ENCODE measurements at places on chromosomes 4 and X.

DNA sequence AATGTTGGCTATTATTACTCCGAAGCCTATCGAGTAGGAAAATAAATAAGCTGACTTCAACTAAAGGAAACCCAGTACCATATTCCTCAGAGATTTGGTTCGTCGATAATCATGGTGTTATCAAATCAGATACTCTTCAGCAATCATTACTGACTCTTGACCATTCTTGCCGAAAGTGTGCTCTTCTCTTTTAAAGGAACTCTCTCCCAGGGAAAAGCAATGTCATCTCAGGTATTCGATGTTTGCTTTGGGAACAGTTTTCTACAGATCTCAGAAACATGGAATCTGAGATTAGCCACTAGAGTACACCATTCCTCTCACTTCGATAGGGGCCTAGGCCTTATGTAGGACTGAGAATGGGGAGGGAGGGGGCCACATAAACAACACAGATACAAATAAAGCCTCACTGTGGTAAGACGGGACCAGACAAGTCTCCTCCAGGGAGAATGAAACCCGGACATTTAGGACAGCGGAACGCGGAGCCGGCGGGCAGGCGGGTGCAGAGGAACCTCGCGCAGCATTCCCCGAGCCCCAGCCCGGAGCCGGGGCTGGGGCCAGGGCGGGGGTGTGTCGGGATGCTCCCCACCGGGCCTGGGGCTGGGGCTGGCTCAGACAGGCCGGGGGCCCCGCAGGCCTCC lies 581 bp downstream of the DNAJB14 start:
- no peak for DNase-seq

DNA sequence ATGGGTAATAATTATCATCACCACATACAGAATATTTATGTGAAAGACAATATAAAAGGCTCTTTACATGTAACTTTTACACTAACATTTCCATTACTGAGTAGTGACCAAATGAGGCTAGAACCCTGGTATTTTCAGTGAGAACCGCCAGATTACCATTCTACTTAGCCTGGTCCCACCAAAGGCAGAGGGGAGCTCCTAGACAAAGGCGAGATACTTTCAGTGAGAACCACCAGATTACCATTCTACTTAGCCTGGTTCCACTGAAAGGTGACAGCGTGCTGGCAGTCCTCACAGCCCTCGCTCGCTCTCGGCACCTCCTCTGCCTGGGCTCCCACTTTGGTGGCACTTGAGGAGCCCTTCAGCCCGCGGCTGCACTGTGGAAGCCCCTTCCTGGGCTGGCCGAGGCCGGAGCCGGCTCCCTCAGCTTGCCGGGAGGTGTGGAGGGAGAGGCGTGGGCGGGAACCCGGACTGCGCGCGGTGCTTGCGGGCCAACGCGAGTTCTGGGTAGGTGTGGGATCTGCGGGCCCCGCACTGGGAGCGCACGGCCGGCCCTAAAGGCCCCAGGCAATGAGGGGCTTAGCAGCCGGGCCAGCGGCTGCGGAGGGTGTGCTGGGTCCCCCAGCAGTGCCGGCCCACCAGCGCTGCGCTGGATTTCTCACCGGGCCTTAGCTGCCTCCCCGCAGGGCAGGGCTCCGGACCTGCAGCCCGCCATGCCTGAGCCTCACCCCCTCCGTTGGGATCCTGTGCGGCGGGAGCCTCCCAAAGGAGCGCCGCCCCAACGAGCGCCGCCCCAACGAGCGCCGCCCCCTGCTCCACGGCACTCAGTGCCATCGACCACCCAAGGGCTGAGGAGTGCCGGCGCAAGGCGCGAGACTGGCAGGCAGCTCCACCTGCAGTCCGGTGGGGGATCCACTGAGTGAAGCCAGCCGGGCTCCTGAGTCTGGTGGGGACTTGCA lies 1276.1 kb downstream of the PCDH7 start:
- no peak for DNase-seq

GRCh38 chrX:118493653-118494297 lies 1.8 kb upstream of the DOCK11 start:
- no peak for DNase-seq

DNA sequence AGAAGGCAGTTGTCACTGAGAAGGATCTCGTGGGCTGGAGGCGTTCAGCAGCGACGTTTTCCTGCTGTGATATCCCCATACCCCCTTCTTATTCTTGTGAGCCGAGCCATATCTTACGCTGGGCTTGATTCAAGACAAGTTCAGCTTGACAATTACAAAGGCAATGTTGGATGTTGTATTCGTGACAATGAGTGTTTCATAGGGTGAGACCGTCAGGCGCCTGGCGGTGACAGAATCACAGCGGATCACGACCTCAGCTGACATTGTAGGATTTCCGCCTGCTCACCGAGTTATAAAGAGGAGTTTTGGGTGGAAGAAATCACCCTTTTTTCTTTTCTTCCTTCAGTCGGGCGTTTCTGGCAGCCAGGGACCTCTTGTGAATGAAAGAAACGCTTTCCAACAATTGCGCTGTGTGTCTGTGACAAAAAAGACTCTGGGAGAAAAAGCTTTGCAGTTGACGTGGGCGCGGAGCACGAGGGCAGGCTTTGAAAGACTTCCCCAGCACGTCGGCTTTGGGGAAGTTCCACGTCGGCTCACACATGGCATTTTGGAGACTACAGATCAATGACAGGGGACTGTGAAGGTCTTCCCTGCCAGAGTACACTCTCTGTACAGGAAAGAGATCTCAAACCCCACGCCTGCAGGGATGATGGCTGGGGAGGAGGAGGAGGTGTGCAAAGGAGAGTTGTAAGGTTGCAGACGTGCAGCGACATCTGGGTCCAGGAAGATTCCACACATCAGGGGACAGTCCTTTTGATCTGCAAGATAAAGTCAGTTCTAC lies 135.4 kb downstream of the CRLF2 start:
- no peak for DNase-seq

DNA sequence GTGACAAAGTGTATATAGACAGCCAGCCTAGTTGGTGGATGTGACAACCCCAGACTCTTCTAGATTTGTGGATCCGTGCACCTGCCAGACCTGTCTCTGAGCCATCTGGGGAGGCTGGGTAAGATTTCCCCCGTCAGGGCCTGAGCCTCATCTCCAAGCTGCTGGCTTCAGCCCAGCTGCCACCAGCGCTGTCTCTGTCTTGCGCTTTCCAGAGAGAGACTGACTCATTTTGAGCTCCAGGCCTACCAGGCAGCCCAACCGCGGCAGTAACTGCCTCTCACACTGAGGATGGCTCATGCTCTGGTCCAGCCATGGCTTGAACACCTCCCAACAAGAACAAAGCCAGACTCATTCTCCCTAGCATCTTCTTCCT lies 26.4 kb downstream of the NOP14 start:
- no peak for DNase-seq
